ENCODE measurements at places on chromosomes 3 and 15.

DNA sequence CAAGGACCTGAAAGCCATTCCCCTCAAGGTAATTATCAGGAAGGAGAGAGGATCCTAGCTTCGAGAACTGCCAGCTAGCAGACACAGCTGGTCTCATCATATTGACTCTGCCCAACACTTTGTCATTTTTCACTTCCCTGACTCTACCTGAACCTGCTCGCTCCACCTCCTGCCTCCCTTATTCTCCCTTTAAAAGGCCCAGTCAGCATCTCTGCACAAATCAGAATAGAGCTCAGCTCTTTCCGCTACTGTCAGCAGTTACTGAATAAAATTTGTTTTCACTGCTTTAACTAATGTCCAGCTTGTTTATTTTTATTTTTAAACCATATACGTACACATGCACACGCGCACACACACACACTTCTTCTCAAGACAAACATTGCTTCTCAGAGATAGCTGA lies 57.2 kb upstream of the MCF2L2 start:
- DNase-seq = no peak

DNA sequence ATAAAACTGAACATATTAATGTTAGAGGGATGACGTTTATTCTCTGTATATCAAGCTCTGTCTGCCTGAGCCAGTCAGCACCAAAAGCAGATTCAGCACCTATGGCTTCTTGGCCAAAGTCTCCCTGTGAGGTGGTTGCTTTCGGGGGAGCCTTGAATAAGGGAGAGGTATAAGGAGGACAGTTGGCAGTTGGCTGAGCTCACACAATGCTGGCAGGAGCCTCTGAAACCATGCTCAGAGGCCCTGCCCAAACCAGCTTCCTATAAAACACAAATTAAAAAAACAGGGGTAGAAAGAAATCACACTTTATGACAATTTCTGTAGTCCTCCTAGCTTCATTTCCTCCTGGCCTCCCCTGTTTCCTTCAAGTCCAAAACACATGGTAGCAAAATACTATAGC lies 18.8 kb downstream of the ARHGEF3 start:
- peak; percentile 27 for DNase-seq

- no peak for DNase-seq
These were observed 109.1 kb downstream of the OPA1 start for GRCh38 chr3:193701953-193702635.

- DNase-seq = no peak
These were observed 31.1 kb downstream of the HCLS1 start for GRCh38 chr3:121629601-121630000.

GRCh38 chr15:62035256-62035924 lies 24.9 kb downstream of the VPS13C start:
- no peak for DNase-seq

DNA sequence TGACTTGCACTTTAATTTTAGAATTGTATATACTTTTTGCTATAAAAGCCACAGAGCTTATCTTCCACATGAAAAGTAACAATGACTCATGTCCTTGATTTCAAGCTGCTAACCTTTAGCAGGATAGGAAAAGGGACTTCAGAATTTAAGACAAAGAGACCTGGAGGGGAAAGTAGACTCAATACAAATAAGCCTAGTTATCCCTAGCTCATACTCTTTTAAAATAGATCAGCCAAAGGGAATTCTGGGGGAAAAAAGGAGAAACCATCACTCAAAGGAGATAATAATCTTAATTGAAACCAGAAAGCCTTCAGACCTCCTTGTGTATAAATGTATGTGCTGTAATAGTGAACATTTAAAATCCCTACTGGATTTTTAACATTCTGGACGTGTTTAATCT lies 930.3 kb downstream of the NTRK3 start:
- no peak for DNase-seq

- DNase-seq = no peak
These were observed 287.3 kb upstream of the ADAMTS9 start for GRCh38 chr3:64975147-64975546.

DNA sequence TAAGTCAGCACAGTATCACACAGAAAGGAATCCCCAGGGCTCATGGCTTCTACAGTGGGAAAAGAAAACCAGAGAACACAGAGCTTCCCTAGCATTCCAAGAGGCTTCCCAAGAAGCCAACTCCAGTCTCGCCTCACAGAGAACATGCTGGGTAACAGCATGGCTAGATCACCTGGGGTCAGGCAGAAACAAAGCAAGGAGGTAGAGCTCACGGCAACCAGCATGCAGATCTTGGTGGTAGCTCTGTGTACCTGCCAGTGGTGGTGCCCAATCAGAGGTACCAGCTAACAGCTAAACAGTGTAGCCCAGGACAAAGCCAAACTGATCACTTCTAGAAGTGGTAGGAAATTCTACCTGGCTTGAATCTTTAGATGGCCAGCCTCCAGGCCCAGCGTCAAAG lies 31.3 kb downstream of the POLQ start:
- DNase-seq = no peak

- no peak for DNase-seq
These were observed 97.1 kb downstream of the CEMIP start for GRCh38 chr15:80876348-80876674.

- no peak for DNase-seq
These were observed 25.1 kb downstream of the C3orf85 start for GRCh38 chr3:109161487-109162123.

GRCh38 chr3:133491481-133492059 lies 81.9 kb upstream of the CDV3 start:
- no peak for DNase-seq

DNA sequence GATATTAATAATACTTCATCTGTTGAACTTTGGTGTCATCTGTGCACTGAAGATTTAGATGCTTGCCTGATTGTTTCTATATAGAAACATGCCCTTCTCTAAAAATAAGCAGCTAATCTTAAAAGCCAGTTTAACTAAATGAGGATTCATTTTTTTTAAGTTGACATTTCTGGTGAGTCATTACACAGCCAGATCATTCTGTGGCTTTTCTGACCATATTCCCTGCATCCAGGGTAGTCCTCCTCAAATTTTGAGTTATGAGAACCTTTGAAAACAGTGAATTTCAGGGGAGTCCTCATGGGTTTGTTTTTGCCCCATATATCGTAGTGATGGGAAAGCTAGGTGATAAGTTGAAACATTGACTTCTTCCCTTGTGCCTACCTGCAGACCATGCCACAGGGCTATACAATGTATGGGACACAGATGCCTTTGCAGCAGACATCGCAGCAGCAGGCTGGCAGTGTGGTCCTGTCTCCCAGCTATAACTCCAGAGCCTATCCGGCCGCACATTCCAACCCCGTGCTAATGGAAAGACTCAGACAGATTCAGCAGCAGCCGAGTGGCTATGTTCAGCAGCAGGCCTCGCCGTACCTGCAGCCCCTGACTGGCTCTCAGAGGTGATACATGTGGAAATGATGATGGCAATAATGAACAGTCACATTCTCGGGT lies 26.5 kb upstream of the P2RY12 start:
- DNase-seq = no peak

GRCh38 chr3:113794526-113794925 lies 44.1 kb upstream of the GRAMD1C start:
- no peak for DNase-seq

DNA sequence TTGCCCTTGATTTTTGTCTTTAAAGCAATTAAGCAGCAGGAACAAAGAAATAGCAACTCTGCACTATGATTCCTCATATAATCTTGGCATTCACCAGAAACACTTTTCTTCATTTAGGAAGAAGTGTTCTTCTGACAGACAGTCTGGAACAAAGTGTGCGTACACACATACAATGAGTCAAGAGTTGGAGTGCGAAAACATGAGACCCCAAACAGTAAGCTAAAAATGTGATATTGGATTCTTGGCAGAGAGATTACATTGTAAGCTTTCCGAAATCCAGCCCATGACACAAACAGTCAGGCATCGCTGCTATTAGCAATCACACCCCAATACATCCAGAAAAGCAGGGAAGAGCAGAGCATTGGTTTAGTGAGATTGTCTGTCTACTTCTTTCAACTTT lies 306.7 kb upstream of the TBC1D5 start:
- no peak for DNase-seq

- no peak for DNase-seq
These were observed 123.4 kb downstream of the TLE3 start for GRCh38 chr15:69974321-69974720.

DNA sequence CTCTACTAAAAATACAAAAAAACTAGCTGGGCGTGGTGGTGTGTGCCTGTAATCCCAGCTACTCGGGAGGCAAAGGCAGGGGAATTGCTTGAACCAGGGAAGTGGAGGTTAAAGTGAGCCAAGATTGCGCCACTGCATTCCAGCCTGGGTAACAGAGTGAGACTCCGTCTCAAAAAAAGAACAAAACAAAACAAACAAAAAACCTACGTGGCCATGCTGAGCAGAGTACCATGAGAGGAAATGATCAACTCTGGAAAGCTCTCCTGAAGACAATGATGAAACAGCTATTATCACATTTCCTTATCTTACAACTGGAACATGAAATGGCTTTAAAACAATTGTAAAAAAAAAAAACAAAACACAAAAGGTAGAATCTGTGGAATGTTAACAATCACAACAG lies 75.2 kb downstream of the CHSY1 start:
- DNase-seq = no peak

GRCh38 chr3:129315223-129315997 lies 36.7 kb downstream of the HMCES start:
- peak; percentile 36 for DNase-seq

DNA sequence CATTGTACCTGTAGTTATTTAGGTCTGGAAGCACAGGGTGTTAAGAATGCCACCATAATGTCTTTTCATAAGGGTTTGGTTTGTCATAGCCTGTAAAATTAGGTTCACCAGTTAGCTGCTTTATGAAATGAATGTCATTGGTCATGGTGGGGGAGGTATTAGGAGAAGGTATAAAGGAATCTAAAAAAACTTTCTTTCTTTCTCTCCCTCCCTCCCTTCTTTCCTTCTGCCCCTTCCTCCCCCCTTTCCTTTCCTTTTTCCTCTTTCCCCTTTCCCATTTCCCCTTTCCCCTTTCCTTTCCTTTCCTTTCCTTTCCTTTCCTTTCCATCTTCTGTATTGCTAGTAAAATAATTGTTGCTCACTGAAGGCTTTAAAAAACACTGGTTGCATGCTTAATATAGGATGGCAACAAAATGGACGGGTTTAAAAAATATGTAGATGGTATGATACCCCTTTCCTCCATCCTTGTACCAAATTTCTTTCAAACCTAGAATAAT lies 9.6 kb downstream of the ATP2C1 start:
- no peak for DNase-seq

GRCh38 chr3:122030381-122031122 lies 8.5 kb upstream of the ILDR1 start:
- DNase-seq = peak; percentile 11
